Epithelial cell of prostate (primary cell): ENCODE measurements at places on chromosomes 2 and 18.

DNA sequence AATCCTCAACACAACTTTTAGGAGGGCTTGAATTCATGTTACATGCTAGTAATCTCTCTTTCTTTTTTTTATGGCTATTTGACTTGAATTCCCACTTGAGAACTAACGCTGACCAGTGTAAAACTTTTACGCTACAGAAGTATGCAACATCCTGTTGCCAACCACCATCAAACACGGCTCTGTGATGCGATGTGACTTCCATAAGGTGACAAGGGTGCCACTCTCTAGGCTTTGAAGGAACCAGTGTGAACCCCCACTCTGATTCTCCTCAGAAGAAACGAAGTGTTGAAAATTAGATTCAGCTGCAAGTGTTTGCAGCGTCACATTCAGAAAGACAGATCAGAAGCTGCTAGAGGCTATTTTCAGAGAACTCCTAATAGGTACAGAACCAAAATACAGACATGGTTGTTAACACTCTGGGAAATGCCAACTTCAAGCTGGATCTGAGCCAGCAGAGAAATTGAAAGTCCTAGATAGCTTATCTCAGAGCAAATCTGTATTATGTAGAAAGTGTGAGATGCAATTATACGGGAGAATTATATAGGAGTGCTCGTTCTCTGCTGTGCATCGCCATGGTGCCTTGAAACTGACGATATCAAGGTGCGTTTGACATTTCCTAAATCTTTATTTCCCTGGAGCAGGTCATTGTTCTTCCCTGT lies 271.2 kb downstream of the LPIN1 start:
- DNase-seq: no peak

GRCh38 chr18:5463390-5463789 lies 80.4 kb downstream of the EPB41L3 start:
- DNase-seq: no peak

GRCh38 chr2:201661366-201661765 lies 18.1 kb upstream of the TMEM237 start:
- no peak for DNase-seq

- no peak for DNase-seq
These were observed 205.3 kb downstream of the ANAPC1 start for GRCh38 chr2:111678651-111679050.

DNA sequence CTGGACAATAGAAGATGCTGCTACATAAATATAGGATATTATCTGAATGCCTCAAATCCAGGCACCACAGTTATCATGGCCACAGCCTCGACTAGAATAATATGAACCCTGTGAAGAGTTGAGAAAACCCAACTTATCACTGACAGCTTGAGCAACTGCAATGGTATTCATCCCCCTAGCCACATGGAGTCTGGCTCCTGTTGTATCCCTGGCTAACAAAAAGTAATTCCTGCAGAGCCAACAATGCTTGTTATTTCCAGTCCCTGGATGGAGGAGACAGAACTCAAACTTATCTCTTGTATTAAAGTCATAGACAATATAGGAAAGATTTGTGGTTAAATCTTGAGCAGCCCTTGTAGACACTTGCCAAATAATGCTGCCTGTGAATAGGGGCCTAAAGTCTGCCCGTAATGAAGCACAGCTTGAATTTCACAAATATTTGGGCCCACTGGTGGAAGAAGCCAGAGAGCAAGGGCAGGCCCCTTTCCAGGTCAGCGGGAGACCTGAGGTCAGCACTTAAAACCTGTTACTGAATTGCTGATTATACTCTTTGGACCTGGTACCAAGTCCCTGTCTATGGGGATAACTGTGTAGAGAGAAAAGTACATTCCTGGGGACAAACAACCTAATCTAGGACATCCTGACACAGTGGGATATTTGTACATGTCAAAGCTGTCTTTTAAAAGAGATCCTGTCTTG lies 28.4 kb upstream of the SUCLG1 start:
- no peak for DNase-seq

DNA sequence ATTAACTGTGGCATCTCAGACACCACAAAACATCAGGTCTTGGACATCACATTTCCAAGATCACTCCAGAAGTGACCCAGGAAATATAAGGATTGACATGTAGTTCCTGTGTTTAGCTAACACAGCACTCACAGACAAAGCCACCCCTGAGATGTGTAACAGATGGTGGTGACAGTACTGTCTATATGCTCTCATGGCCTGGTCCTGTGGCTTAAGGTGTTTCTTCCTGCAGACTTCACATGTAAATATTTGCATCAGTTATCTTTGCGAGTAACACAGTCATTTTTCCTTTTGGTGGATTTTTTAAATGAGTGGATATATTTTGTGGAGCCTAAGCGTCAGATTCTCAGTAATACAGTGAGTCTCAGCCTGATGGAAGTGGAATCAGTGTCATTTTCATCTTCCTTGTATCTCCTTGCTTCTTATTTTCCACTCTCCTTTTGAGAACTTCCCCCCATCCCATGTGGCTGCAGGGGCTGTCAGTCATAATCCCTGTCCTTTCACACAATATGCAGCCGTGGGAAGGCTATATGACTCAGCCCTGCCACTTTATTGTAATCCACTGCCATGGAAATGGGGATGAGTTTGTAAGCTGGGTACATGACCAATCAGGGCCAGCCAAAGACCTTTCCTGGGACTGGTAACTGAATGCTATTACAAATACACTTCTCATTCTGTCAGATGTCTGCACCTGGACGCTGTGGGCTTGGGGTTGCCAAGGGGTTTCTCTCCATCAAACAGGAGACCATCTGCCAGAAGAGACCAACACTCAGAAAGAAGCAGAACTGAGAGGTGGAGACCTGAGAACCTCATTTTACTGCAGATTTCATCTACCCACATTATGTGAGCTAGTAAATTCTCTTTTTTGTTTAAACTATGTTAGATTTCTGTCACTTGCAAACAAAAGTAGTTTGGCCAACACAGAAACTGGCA lies 74.3 kb downstream of the ICOS start:
- DNase-seq: no peak

DNA sequence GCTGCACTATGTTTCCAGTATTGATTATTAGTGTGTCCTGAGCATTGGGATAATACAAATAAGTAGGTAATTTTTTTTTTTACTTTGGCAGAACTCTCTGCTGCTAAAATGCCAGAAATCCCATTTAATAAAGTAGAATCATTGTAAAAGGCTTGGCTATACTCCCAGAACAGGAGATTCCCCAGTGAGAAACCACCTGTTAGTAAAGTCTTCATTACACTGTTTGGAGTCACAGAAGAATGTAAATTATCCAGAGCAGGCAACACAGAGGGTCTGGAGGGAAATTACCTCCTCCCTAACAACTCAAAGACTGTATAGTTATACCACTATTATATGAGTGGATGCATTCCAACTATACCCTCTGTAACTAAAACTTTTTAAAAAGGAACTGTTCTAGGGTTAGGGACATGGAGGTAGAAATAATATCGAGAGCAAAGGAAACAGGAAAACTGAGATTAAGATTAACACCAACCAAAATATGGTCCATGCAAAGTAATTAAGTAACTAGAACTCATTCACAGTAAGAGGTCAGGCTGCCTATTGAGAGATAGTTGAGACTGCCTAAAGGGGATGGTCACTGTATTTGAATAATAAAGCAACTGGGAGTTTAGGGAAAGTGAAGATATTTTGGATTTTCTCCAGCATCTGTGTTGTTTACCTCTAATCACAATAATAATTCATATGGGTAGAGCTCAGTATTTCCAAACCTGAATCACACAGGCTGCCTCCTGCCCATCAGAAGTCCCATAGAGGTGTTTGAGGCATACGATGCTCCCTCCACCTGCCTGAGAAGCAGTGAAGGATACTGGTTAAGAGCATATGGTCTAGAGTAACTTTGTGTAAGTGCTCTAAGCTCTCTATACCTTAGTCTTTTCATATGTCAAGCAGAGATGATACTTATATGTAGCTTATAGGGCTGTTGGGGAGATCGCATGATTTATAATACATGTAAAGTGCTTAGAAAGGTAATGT lies 34.4 kb downstream of the MAP2 start:
- no peak for DNase-seq

DNA sequence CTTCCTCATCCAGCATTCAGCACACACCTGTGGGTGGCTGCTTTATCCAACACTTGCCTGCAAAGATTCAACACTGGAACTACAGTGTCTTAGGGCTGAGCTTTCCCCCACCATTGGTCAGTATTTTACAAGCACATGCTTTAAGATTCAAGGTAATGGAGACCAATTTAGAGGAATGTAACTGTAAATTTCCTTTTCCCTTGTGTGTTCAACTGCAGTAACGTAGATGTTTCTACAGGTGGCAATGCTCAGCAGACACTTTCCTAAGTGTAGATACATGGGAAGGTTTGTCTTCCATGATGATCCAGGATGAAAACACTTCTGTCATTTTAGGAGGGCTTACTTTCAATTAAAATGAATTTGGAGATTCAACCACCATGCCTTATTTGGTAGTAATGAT lies 143.6 kb upstream of the PXDN start:
- no peak for DNase-seq

GRCh38 chr2:219253753-219254589 lies at the start of gene TUBA4A:
TSS of gene TUBA4A (minus strand) at chr2:219253918. CDS start at chr2:219253858, 60 bp downstream.
- no peak for DNase-seq

- no peak for DNase-seq
These were observed 42.8 kb upstream of the TTC39C start for GRCh38 chr18:23971666-23972230.

DNA sequence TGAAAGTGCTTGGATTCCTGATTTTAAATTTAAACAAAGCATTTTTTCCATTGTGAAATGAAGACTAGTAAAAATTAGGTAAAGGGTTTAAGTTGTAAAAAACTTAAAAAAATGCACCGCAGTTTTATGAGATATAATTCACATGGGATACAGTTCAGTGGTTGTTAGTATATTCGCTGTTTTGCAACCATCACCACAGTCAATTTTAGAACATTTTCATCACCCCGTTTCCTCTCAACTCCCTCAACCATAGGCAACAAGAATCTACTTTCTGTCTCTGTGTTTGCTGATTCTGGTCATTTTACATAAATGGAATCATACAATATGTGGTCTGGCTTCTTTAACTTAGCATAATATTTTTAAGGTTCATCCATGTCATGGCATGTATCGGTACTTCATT lies 4.0 kb downstream of the DGKD start:
- no peak for DNase-seq

DNA sequence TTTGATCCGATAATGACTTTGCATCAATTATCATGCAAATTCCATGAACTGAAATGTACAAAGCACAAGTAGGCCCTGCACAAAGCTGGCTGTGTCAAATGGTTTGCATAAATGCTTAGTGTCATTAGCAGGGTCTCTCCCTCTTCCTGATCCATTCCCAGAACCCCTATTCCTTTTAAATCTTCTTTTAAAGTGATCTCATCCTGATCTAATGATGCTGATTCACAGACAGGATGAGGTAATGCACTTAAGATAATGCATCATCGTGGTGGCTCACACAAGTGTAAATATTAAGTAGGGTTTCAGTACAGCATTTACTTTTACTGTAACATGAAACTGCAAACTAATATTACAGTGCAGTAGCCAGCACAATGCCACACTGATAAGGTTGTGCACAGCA lies 304.8 kb upstream of the SOX11 start:
- DNase-seq: no peak

GRCh38 chr2:29196792-29197788 lies 81.9 kb downstream of the CLIP4 start:
- peak; percentile 6 for DNase-seq

DNA sequence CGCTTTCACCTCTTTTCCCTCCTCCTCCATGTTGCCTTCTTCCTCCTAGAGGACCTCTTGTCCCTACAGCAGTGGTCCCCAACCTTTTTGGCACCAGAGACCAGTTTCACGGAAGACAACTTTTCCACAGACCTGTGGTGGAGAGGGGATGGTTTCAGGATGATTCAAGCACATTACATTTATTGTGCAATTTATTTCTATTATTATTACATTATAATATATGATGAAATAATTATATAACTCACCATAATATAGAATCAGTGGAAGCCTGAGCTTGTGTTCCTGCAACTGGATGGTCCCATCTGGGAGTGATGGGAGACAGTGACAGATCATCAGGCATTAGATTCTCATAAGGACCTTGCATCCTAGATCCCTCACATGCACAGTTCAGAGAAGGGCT lies 152.2 kb upstream of the NCKAP5 start:
- no peak for DNase-seq

DNA sequence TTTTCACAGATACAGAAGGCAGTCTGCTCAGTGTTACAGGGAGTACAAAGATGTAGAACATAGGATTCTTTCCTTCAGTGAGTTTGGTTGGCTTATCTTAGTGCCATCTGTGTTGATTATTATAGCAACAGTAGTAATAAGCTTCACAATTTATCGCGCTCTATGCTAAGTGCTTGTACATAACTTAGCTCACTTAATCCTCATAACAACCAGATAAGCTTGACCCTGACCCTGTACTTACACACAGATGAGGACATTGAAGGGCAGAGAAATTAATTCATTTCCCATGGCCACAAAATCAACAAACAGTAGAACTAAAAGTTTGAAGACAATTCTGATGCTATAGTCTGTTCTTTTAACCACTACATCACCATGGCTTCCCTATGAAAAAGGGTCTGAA lies 121.8 kb downstream of the SPHKAP start:
- DNase-seq: no peak

GRCh38 chr2:218000136-218000535 lies 2.7 kb downstream of the TNS1 start:
- DNase-seq: no peak

GRCh38 chr2:16235747-16236146 lies 295.4 kb downstream of the MYCN start:
- no peak for DNase-seq

GRCh38 chr18:7584646-7585275 lies 17.6 kb downstream of the PTPRM start:
- no peak for DNase-seq

GRCh38 chr2:197450465-197450864 lies 2.9 kb upstream of the COQ10B start:
- DNase-seq: no peak

- no peak for DNase-seq
These were observed 27.6 kb downstream of the PAX8 start for GRCh38 chr2:113251118-113251517.

DNA sequence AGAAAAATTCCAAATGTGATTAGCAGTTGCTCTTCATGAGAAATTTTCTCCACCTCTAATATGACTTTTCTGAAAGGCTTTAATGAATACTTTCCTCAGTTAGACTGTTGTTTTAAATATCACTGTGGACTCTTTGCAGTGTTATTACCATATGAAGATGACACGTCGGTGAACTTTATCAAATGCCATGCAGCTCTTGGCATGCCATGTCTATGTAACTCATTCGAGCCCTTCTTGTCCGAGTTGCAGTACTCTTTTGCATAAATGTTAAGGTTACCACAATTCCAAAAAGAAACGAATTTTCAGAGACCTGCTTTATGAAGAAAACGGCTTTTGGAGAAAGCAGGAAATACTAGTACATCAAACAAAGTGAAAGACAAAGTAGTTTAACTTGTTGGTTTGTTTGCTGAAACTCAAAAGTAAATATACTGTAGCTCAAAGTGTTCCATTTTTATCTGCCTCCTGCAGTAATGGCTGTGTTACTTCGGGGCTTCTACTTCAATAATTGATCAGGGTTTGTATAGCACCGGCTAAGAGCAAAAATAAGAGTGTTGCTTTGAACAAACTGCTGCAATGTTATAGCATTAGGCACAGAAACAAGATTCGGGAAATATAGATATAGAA lies 204.1 kb downstream of the ARHGAP15 start:
- no peak for DNase-seq
